T-helper 17 cell (primary cell): ENCODE measurements at places on chromosomes 12 and 14.

- DNase-seq, result no peak
Measured at GRCh38 chr12:19223018-19223417, 93.5 kb downstream of the PLEKHA5 start.

- no peak for DNase-seq
Measured at GRCh38 chr12:1932264-1932777, 13.9 kb upstream of the CACNA2D4 start.

- DNase-seq, result no peak
Measured at GRCh38 chr14:77347751-77348150, 26.9 kb downstream of the GSTZ1 start.

- DNase-seq, result no peak
Measured at GRCh38 chr12:105212438-105212837, 23.5 kb downstream of the APPL2 start.

DNA sequence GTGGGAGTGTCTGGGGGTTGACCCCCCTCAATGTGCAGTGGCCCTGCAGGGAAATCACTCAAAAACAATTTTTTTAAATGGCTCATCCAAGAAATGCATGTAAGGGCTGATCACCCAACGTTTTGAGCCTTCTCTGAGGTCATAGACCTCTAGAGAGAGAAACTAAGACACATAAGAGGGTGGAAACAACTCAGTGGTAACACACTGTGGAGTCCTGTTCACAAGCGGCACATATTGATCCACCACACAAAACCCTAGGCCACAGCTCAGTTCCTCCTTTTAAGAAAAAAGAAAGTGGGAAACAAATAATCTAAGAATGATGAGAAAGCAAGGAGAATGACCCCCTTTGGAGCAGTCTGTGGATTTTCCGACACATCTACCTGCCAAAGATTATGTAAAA is 83.0 kb upstream of the METAP2 start:
- no peak for DNase-seq

GRCh38 chr12:25986180-25986579 is 27.7 kb downstream of the RASSF8 start:
- no peak for DNase-seq

- no peak for DNase-seq
Measured at GRCh38 chr14:85468816-85469215, 61.1 kb upstream of the FLRT2 start.

DNA sequence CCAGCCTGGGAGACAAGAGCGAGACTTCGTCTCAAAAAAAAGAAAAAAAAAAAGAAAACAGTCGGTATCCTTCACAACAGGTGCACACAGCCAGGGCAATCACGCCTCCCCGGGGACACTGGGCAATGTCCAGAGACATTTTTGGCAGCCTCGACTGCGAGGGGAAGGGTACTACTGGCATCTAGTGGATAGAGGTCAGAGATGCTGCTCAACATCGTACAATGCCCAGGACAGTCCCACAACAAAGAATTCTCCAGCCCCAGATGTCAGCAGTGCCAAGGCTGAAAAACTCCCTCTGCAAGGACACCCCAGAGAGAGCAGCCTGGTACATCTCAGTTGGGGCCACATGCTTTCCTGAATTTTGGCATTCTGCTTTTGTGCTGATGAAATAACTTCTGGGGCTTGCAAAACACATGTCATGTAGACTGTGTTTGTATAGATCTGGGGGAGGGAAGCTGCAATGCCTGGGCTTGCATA is 21.5 kb downstream of the ALDH2 start:
- DNase-seq, result no peak

DNA sequence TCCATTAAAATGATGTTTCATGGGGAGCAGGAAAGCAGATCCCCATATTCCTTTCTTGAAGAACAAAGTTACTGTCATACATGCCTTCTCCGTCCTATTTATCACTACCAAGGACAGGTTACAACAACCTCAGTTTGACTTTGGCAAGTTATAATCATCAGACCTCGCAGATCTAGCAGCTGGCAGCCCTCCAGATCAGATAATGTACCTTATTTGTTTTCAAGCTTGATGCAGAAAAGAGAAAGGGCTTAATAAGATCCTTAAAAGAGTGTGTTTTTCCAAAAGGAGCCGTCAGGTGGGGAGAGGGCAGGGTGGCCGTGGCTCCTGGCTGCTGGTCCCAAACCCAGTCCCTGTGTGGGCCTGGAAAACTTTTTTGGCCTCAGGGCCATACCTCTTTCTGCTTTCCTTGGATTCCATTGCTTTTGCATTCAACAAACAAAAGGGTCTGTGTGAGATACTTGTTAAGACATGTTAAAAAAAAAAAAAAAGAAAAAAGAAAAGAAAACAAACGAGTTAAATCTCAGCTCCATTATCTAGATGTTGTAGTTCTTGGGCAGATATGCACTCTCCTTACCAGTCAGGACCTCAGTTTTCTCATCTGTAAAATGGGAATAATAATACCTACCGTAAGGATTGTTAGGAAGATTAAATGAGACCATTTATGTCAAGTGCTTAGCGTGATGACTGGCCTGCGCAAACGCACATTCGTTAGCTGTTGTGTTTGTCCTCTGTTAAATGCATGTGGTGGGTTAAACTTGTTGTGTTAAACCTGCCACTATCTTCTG is 64.6 kb downstream of the B4GALNT3 start:
- no peak for DNase-seq

DNA sequence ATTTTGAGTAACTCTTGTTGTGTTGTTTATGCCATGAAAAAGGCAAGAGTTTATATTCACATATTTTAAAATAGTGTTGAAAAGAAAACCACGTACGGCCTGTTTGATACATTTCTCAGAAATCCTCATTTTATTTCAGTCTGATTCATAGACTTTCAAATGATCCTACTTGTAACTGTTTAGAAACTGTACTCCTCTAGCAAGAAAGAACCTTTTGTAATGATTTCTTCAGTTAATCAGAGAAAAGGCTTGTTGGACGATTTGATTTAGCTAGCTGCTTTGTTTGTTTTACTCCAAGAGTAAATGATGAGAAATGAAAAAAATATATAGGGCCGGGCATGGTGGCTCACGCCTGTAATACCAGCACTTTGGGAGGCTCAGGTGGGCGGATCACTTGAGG is 17.2 kb downstream of the FBXO34 start:
- no peak for DNase-seq

DNA sequence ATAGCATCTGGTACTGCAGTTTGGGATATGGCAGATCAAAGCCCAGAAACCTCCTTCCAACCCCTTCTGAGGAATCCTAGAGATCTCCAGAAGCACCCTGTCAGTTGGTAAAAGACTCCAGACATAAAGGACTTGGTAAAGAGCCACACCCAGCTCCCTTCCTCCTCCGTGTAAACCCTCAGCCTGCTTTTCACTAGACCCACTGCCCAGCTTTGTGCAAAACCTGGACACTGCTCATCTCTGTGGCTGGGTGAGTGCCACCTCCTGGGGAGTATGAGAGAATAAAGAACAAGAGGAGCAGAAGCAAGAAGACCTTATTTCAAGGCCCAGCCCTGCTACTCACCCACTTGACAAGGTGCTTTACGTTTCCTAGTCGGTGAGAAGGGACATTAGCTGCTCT is 33.0 kb downstream of the ANO2 start:
- no peak for DNase-seq

DNA sequence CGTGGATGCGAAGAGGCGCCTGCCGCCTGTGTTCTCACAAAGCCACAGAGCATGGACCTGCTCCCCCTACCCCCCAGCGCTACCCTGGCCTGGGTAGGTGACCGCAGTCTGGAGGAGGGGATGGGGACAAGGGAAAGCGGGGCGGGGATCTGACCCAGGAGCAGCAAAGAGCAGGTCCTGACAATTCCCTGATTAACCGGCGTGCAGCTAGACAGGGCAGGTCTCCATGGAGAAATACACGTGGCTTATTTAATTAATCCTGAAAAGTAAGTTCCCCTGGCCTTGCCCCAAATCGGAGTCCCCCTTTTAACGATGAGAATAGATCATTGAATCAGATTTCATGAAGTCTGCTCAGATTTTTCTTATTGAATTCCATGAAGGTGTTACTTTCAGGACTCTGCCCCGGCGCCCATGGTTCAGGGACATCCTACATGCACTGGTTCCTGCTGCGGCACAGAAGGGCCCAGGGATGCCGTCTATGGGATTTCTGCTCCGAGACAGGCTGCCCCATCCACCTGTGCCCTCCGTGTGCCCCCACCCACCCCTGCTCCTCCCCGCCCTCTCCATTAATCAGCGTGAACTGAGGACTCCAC is 251.0 kb upstream of the SFSWAP start:
- no peak for DNase-seq

DNA sequence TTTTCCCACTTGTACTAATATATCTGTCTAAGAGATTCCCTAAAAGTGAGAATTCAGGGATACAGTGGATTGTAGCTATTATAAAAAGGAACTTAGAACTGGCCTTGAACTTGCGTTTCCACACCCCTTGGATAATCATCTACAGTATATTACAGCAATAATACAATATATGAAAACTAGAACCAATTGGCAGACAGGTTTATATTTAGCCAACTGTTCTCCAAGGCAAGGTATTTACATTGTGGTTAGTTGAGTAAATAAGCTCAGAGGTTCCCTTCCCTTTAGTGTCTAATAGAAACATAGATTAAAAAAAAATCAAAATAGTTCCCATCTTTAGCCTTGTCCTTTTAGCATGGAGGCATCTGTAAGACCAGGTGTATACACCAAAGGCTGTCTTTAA is 42.1 kb downstream of the LIMA1 start:
- no peak for DNase-seq

- no peak for DNase-seq
Measured at GRCh38 chr14:97273540-97273939, 476.4 kb downstream of the VRK1 start.

DNA sequence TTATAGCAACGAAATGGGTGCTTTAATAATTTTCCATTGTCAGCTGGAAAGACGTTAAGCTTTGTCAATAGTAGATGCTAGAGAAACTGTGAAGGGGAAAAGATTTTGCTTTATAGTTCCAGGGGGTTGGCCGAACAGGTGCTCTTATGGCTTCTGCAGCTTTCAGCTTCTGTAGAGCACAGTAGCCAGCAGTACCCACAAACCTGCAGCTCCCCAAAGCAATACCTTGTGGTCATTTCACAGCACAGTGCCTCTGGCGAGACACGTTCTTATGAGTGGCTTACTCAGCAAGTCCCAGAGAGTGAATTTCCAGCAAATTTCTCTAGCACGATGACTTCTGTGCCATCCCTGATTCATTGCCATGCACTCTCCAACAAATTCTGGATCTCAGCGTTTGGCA is 416.3 kb upstream of the ATP2B1 start:
- DNase-seq, result no peak

DNA sequence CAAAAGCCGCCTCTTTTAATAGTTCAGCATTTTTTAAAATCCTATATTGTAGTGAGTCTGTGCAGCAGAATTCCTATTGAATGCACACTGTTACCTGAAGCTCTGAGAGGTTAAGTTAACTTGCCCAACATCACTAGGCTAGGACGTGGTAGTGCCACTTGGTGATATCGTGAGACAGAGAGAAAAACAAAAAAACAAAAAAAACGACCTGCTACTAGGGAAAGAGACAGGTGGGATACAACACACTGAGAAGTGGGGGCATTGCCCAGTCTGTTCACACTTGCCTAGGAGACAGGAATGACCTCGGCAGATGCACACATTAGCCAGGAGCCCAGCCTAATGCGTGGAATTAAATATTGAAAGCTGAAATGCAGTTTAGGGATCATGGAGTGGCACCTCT is 129.7 kb upstream of the CCND2 start:
- DNase-seq, result no peak

DNA sequence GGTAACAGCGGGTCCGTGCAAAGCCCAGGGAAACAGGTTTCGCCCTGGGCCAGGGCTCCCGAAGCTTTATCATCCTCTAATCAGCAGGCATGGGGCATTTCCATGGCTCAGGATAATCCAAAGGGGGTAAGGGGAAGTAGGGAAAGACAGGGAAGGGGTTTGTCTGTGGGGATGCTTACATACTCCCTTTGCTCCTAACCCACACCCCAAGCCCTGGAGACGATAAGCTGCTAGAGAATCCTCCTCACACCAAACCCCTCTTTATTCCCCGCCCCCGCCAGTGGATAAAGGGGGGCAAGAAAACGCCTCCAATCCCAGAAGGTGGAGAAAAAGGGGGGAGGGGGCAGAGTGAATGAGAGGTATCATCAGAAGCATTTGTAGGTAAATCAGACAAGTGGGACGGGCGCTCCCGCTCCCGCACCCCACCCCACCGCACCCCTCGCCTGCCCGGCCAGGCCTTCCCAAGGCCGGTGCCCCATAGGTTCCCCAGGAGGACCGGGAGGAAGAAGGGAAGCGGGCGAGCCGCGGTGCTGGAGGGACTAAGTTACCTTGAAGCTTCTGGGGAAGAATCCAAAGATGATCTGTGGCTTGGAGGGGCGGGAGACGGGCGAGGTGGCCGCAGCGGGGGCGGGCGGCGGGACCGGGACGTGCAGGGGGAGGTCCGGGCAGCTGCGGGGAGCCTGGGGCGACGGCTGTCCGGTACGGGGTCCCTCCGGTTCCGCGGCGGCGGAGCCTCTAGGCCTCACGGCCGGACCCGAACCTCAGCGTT is 762 bp downstream of the PPP2R5E start:
- DNase-seq, result no peak

DNA sequence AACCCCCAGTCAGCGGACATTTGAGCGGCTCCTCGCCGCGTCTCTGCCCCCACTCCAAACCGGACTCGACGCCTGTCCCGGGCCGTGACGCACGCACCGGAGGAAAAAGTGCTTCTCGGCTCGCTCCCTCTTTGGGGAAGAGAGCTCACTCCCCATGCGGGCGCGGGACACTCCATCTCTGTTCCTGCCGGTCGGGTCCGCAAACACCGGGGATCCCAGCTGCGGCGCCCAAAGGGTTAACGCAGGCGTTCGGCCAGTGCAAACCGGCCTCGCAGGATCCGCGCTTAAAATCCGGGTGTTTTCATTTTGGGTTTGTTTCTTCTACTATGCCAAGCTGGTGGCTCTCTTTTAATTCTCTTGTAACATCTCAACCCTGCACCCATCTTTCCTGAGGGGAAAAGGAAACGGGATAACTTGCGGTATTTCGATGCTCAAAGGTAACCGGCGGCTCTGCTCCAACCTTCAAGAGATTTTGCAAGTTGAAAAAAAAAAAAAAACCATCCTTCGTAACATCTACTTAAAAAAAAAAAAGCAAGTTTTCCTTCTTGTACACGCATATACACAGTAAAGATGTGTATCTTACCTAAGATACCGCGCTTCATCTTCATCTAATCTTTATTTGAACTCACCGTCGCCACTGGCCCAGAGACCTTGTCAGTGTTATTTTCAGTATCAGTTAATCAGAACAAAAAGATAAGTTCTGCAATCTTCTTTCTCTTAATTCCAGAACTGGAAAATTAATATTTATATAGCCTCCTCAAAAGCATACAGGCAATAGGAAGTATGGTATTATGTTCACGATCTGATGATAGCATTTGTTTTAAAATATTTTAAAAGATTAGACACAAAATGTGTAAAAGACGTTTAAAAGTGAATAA is 1.6 kb upstream of the ATP2B1 start:
- no peak for DNase-seq
